ENCODE measurements at places on chromosomes 12 and 14.

DNA sequence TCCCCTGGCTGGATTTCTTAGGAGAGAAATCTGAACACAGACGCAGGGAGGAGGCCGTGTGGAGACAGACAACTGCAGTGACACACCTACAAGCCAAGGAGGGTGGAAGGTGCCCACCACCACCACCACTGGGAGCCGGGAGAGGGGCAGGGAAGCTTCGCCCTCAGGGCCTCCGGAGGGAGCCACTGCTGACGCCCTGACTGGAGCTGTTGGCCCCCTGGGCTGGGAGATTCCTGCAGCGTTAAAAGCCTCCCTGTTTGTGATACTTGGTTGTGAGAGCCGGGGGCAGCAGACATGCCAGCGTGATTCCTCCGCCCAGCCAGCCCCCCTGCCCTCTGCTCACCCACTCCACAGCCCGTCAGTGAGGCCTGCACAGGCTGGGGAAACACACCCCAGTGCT is 72.0 kb downstream of the CHGA start:
- no peak for DNase-seq

DNA sequence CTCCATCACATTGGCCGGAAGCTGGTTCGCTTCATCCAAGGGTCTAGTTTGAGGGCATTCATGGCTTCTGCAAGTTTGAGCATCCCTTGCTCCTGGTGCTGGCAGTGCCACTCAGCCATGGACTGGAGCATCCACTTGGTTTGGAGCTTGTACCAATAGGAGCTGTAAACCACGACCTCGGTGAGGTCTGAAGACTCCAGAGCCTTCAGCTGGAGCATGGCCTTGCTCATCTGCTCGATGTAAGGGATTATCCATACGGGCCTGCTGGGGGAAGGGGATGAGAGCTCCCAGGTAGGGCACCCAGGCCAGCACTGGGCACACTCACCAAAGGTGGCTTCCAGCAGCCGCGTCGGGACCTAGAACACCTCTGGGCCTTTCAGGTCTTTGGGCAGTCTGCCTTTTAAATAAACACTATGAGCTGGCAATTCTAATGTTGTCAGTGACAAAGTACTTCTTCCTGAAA is 13.5 kb downstream of the FOS start:
- no peak for DNase-seq

DNA sequence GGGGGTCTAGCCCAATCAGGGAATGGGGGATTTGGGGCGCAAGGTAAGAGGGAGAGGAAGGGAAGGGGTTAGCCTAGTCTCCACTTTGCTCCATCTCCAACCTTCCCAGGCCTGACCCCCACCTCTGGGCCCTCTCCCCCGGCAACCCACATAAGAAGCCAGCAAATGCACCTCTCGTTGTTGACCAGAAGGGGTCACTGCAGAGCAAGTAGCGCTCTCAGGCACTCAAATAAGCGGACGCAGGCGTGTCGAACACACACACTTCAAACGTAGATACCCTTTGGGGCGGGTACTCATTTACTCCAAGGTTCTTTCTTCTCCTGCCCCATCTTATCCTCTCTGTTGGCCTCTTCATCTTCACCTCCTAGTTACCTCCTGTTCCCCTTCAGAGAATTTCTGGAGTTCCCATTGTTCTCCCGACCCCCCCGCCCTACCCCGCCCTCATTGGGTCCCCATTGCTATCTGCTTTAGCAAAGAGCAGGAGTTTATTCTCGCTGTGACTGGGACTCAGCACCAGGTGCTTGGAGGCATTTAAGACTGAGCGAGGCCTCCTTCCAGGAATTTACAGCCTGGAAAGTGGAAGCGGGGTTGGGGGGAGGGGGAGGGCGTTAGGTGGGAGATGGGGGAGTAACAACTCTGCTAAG is 1.5 kb upstream of the SRRM4 start:
- no peak for DNase-seq

DNA sequence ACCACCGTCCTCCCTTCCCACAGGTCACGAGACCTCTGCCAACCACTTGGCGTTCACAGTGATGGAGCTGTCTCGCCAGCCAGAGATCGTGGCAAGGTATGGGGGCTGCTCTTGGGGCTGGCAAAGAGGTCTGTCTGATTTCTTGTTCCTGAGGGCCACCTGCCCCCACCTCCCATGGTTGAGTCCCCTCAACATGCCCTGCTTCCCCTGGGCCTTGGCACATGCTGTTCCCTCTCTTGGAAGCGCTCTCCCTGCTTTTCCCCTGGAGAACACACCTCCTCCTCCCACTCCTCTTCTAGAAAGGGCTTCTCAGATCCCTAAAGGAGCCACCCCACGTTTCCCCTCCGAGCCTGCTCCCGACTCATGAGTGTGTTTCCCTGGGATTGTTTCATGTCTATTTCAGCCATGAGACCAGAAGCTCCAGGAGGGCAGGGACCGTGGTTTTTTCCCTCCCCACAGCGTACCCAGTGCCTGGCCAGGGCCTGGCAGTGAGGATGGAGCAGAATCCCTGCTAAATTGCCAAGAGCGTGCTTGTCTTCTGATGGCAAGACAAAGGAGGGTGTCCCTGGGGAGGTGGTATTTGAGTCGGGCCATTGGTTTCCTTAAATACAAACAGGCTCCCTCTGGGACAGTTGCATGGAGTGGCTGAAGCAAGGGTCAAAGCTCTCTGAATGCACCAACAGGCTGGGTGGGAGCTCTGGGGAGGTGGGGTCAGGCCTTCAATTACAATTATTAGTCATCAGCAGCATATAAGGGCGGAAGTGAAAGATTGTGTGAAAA is 34.1 kb downstream of the CYP46A1 start:
- DNase-seq = no peak

DNA sequence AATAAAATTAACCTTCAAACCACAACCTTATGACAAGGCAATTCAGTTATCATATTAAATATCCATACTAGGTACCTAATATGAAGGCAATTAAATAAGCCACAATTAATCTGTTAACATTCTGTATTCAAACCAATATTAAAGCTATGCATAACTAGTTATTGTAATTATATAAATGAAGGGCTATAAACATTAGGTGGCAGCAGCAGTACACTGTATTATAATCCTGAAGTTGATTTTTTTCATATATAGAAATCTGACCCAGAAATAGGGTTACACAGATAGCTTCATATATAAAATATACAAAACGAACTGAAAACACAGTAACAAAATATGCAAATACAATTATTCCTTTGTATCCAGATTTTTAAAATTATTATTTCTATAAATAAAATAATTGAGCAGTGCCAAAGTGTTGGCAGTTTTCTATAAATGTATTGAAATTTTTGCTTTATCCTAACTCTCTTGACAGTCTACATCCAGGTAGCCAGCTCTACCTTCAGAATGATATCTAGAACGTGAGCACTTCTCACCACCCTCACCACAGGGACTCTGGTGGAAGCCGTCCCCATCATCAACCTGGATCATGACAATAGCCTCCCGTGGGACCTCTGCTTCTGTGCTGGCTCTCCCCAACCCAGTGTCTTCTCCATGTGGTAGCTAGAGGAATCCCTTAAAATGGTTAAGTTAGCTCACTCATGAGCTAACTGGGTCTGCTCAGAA is 136.2 kb downstream of the MED13L start:
- DNase-seq = no peak

DNA sequence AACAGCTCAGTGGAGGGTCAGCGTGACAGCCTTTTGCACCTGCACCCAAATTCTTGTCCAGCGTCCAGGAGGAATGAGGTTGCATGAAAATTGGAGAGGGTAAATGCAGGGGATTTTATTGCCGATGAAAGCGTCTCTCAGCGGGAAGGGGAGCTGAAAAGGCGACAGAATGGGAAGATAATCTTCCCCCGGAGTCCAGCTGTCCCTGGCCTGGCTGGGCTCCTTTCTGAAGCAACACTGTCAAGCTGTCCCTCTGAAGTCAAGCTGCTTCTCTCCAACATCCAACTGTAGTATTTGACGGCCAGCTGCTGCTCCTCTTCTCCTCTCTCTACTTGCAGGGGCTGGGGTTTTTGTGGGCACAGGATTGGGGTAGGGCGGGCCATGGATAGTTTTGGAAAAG is 32.7 kb downstream of the NOPCHAP1 start:
- DNase-seq = no peak

DNA sequence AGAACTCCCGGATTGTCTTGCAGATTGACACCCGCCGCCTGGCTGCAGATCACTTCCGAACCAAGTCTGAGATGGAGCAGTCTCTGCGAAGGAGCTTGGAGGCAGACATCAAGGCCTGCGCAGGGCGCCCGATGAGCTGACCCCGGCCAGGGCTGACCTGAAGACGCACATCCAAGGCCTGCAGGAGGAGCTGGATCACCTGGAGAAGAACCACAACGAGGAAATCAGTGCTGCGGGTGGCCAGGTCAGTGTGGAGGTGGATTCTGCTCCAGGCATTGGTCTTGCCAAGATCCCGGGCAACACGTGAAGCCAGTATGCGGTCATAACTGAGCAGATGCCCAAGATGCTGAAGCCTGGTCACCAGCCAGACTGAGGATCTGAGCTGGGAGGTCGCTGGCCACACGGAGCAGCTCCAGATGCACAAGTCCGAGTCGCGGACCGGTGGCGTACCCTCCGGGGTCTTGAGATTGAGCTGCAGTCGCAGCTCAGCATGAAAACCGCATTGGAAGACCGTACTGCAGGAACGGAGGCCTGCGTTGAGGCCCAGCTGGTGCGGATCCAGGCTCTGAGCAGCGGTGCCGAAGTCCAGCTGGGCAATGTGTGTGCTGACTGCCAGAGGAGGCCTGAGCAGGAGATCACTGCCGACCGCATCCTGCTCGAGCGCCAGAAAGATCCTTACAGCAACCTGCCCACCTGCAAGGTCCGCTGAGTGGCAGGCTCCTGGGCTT is 12.4 kb upstream of the A2M start:
- DNase-seq = no peak

GRCh38 chr14:77045238-77046162 is 17.0 kb upstream of the IRF2BPL start:
- no peak for DNase-seq

GRCh38 chr12:109170324-109170723 is 53.9 kb downstream of the ACACB start:
- no peak for DNase-seq

- no peak for DNase-seq
Measured at GRCh38 chr12:78340406-78340805, 509.7 kb downstream of the NAV3 start.

DNA sequence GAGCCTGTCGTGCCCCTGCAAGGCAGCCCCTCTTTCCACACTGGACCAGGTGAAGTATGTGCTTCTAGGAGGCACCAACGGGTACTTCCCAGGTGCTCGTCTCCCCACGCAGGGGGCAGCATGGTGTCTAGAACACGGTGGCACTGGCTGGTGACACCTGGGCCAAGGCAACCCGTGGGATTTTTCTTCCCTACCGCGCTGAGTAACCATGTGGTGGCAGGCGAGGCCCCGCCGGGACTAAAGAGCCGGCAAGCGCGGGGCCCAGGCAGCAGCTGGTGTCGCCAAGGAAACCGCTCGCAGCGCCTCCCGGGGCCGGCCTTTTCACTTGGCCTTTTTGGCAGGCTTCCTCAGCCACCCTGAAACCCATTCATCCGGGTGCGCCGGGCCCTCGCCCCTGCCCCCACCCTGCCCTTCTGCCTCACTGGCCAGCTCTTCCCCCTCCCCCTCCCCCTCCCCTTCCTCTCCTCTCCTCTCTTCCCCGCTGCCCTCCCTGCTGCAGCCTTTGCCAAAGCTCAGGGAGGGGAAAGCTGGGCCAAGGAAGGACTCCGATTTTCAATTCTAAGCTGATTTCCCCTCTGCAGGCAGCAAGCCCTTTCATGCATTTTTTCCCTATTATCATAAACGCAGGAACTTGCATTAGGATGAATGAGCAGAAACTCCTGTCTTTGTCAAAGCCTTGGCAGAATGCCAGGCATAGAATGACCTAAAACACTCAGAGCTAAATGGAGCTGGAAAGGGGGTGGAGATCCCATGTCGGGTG is 81.2 kb downstream of the IRF2BPL start:
- DNase-seq = peak; percentile 96

DNA sequence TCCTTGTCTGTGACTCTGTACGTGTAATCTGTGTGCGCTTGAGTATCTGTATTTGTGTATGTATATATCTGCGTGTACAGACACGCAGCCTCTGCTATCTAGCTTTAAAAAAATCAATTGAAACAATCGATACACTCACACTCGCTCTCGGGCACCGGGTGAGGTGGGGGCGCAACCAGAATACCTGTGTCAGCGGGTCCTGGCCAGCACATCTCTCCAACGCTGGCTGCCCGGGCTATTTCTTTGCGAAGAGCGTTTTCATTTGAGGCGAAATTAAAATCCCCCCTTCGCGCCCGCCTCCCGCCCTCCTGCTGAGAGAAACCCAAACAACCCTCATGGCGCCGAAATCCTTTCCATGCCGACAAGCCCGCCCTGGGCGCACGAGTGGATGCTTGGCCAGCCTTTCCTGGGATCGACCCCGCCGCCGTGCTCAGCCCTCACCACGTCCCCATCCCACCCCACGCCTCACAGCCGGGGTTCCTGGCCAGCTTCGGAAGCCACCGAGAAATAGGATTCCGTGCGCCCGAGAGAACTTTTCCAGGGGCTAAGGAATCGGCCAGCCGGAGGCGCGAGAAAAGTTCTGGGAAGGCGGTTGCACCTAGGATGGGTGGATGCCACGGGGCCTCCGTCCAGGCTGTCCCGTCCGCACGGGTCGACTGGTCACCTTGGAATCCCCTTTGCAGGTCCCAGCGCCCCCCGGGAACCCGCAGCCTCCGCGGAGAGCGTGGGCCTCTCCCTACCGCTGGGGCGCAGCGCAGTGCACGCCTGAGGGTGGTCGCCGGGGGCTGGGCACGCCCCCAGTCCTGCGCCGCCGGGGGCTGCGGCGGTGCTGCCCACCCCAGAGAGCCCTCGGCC is 1.0 kb downstream of the ZDHHC22 start:
- no peak for DNase-seq

- no peak for DNase-seq
Measured at GRCh38 chr12:25384038-25384892, 133.5 kb upstream of the KRAS start.

DNA sequence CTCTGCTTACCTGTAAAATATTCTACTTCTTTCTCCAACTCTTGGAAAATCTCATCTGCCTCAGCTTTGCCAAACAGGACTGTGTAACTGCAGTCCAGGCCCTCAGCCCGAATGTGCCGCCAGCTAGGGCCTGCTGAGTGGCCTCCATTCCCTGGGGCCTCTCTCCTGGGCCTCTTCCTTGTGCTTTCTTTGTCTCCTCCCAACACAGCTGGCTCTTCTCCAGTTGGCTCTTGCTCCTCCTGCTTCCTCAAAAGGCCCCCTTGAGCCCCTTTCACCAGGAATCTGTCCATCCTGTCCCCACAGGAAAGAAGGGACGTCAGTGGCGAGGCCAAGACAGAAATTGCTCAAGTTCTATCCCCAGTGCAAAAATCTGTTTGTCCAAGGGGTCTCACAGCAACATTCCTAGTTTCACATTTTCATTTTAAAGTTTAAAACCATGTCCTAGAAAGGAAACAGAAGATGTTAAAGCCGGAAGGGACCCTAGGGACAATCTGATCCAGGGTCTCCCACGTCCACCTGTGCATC is 713 bp downstream of the ALKBH2 start:
- DNase-seq = no peak

DNA sequence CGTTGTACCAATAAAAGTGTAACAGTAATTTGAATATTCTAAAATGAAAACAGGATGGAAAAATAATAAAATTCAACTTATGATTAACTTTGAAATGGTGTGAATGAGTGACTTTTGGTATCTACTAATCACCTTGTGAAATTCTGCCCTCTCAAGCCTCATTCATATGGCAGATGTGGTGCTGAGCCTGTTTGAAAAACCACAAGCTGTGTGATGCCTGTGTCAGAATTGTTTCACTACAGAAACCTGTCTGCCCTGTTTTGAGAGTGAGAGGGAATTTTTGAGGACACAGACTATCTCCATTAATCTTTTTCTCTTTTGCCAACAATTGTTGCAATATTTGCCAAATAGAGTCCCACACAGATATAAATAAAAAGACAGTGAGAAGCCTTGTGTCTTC is 3.9 kb upstream of the RNU6-7 start:
- no peak for DNase-seq

Data from NCI-H1417 treated with DMSO at 0.1 percent for 48 hours (cell line).